NCI-H1417 treated with DMSO at 0.1 percent for 48 hours (cell line): ENCODE measurements at places on chromosomes 3 and 15.

- no peak for DNase-seq
Measured at GRCh38 chr15:33031324-33031821, 163.1 kb downstream of the FMN1 start.

DNA sequence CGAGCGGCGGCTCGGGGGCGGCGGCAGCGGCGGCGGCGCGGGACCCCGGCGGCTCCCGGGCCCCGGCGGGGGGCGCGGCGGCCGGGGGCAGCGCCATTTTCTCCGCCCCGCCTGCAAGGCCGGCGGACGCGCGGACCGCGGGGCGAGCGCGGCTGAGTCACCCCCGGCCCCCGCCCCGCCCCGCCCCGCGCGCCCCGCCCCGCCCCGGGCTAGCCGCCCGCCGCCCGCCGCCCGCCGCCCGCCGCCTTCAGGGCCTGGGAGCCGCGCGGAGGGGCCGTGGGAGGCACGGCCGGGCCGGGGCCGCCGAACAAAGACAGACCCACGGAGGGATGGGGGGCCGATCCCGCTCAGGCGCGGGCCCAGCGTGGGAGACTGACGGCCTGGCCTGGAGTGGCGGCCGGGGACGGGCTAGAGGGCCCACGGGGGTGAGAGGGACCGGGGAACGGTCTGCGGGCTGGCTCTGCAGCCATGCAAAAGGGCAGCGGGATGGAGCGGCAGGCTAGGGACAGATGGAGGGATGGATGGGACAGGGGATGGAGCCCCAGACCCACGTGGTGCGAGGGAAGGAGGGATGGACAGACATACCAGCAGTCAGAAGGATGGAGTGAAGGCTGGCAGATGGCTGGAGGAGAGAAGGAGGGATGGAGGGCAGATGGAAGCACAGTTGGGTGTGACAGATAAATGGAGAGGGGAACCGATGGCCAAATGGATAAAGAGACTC, at the start of gene EIF4E3:
Gene EIF4E3 (minus strand): TSS at position 132 of the 721 bp plus-strand sequence. CDS start 35 bp downstream, at position 97.
- DNase-seq = no peak

GRCh38 chr15:57129064-57129463, 210.6 kb downstream of the TCF12 start:
- no peak for DNase-seq

- no peak for DNase-seq
Measured at GRCh38 chr3:53255423-53255774, 423 bp downstream of the TKT start.

GRCh38 chr15:88543065-88543776, 3.3 kb downstream of the DET1 start:
- no peak for DNase-seq

GRCh38 chr3:25785826-25786225, 2.6 kb upstream of the NGLY1 start:
- DNase-seq = no peak
